ENCODE measurements at places on chromosomes 11 and 22. TPM values are rescaled to one million over a fixed set of nuclear protein-coding genes. Genes with fewer than 3 reads are reported as not detected.

- no peak for DNase-seq
Observed at GRCh38 chr11:73386016-73386415, 9.8 kb downstream of the RELT start.

GRCh38 chr11:134359646-134360045 is 27.9 kb downstream of the GLB1L2 start:
- DNase-seq: no peak

GRCh38 chr22:21045585-21046294 is at the start of gene LRRC74B:
Gene LRRC74B, plus strand, starts transcription at chr22:21045946. Its CDS starts 41 bp downstream, at chr22:21045987.
- DNase-seq: peak; percentile 69

DNA sequence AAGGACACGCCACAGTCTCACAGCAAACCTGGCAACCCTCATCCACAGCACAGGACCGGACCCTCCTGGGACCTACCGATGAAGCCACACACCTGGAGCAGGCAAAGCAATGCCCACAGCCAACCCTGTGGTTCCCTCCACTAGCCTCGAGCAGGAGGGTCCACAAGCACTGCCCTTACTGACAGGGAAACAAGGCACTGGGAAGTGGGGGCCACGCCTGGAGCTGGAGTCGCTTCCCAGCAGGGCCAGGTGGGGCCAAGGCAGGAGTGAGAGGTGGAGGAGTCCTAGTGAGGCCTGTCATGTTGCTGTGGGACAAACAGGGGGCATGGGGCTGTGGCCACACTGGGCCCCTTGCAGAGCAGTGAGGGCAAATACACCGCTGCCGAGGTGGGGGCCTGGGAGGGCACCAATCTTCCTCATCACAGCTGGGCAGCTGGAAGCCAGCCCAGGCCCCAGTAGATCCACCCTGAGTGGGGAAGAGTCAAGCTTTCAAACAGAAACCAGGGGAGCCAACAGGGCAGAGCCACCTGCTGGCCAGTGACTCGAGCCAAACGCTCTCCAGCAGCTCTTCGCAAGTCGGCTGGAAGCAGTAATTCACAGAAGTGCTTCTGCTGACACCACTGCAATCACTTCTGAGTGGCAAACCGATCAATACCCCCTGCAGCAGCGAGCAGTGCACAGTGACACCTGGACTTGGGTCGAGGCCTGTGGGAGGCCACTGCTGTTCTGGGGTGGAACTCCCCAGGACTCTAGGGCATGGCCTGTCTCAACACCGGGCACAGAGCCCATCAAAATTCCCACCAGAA is 13.7 kb downstream of the SULT4A1 start:
- DNase-seq: no peak

GRCh38 chr11:57776577-57777210 is 15.1 kb downstream of the CTNND1 start:
- DNase-seq: no peak

GRCh38 chr11:75706260-75706729 is 11.3 kb upstream of the MOGAT2 start:
- DNase-seq: peak; percentile 46

- DNase-seq: no peak
Observed at GRCh38 chr11:88377144-88377543, 39.6 kb upstream of the CTSC start.

DNA sequence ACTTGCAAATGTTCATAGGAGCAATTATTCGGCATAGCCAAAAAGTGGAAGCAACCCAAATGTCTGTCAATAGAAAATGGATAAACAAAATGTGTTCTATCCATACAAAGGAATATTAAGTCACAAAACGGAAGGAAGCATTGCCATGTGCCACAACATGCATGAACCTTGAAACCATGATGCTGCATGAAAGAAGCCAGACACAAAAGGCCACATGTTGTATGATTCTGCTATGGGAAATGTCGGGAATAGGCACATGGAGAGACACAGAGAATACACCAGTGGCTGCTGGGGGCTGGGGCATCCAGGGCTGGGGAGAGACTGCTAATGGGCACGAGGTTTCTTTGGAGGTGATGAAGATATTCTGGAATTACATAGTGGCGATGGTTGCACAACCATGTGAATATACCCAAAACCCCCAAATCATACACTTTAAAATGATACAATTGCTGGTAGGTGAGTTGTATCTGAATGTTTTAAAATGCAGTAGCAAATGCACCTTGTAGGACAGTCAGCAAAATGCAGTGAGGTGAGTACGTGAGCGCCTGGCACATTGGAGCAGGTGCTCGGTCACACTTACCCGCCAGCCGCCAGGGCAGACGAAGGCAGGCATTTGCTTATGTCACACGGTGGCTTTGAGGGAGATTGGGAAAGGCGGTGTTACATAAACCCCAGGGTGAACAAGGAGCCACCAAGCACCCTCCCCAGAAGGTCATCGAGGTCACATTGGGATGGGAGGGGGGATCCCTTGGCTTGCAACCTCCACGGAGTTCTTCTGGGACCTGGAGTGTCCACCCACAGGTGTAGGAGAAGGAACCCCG is 6.3 kb upstream of the OSM start:
- DNase-seq: no peak

DNA sequence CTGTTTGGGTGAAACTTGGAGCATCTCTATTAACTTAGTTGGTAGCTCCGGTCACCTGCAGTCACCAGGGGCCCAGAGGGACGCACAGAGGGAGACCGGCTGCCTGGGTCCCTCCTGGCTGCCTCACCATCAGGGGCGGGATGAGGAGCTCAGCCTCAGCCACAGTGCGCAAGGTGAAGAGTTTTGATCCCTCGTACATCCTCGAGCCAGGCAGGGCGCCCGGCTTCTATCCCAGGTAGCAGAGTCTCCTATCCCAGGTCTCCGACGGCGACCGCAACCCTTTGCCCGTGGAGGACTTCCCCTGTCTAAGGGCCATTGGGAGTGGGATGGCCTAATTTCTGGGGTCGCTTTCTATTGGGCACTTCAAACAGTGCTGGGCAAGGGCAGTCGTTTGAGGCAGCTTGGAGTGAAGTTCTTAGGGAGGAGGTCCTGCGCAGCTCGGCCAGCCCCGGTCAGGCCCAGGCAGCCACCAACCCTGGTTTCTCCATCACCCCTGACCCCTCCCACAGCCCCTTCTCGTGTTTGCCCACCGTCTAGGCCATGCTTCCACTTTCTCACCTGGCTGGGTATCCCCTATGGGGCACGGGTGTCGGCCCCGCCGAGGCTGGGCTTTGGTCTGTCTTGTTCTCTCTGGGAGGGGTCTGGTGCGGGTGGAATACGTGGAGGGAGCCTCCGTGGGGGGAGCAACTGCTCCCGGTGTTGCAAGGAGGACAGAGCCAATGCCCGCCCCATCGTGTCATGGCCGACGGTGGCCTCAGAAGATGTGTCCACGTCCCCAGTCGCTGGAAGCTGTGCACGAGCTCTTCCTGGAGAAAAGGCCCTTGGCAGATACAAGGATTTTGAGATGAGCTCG is 3.6 kb upstream of the MRGPRG start:
- no peak for DNase-seq

GRCh38 chr11:129251067-129251466 is 58.9 kb upstream of the ARHGAP32 start:
- no peak for DNase-seq

DNA sequence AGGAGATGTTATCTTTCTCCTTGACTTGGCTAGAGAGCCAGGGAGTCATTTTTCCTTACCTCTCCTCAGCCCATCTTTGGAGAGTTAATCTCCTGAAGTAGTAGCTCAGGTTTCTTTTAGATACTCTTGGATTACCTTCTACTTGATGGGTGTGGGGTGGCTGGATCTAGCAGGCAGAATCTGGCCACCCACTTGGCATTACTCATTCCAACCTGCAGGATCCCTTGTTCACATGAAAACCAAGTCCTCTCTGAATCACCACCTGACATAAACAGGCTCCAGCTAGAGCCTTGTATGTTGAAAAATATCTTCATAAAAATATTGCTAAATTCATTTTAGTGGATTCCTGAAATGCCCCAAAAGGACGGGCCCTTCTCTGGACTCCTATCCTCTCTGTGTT is 250.6 kb upstream of the PLET1 start:
- DNase-seq: no peak

GRCh38 chr11:134662629-134663360 is 250.8 kb upstream of the B3GAT1 start:
- no peak for DNase-seq

GRCh38 chr11:86812981-86813380 is 12.6 kb downstream of the PRSS23 start:
- DNase-seq: no peak

DNA sequence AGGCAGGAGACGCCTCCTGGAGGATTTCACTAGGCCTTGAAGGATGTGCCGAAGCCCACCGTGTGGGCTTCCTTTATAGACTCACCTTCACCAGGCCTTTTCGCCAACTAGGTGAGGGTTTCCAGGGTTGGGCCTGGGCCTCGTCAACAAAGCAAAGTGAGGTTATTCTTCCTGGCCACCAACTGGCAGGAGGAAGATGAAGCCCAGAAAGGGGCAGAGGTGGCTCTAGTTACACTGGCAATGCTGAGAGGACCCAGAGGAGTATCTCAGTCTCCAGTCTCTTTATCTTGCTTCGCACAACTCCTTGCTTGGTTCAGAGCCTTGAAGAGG is 404 bp upstream of the RELT start:
- DNase-seq: no peak

- DNase-seq: peak; percentile 10
Observed at GRCh38 chr11:18669219-18669596, 29.4 kb upstream of the TMEM86A start.

GRCh38 chr11:127709960-127710359 is 709.4 kb upstream of the KIRREL3 start:
- no peak for DNase-seq

- DNase-seq: no peak
Observed at GRCh38 chr22:49971232-49972162, 10.9 kb downstream of the PIM3 start.

DNA sequence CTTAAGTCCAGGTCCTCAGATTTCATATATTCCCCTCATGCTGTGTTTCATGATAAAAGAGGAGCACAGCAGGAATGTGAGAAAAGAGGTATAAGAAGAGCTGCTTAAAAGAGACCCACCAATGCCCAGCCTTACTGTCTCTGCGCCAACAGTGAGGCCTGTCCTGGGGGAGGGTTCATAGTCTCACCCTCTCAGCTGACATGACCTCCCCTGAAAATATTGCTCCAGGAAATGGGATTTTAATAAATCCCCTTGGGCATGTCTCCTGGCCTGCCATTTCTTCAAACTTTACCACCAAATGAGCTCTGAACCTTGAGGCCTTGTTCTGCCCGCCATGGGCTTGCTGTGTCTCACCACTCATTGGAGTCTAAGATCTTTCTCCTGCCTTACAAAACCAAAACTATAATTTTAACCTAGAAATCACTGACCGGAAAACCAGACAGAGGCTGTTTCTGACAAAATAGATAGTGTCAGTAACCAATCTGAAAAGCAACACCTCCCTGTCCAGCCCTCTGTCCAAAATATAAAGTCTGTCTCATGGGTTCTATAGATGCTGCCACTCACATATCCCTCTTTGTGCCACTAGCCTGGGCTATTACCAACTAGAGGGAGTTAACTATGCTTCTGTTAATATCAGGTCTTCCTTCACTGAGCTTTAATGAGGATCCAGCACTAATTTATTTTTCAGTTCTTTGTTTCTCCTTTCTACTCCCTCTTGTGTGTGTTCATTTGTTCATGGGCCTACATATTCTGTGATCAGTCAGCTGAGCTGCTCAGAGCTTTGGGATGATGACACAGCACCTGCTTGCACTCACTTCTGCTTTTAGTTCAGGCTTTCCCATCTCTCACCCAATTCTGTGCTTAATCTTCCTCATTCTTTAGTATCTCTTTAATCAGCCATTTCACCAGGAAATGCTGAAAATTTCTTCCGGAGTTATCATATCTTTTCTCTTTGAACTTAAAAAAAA is at the start of gene OR2AG2:
OR2AG2 (minus strand) TSS at position 51 of the 968 bp plus-strand sequence. CDS start 3,019 bp downstream, outside the sequence.
- no peak for DNase-seq

DNA sequence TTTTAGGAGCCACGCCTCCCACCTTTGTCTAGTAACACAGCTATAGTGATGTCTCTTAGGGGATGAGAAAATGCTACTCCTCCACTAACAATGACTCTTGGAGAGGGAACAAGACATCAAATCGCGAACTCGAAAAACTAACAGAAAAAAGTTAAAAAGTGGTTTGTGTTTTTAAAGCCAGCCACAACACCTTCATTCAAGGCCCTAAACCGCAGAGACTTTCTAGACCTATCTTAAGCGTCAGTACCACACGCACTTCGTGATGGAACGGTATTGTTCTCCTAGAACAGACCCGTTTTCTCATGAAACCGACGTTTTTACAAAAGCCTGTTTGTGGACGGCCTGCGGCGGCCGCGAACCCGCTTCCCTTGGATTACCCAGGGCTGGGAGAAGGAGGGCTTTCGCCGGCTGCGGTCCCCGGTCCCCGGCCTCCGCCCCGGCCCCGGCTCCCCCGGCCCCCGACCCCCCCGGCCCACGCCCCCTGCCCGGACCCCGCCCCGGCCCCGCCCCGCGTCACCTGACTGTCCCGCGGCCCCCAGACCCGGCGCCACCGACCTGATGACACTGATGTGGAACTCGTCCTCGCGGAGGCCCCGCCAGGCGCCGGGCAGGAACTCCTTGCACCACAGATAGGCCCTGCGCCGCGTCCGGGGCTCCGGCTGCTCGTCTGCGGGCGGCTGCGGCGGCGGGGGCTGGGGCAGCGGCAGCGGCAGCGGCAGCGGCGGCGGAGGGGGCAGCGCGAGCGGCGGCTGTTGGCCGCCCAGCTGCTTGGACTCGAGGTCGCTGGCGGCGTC is 718 bp downstream of the CHKA start:
- DNase-seq: peak; percentile 41

- no peak for DNase-seq
Observed at GRCh38 chr22:50105208-50106100, 15.6 kb downstream of the MOV10L1 start.

GRCh38 chr22:29218758-29219408 is 13.2 kb downstream of the EMID1 start:
- DNase-seq: no peak

DNA sequence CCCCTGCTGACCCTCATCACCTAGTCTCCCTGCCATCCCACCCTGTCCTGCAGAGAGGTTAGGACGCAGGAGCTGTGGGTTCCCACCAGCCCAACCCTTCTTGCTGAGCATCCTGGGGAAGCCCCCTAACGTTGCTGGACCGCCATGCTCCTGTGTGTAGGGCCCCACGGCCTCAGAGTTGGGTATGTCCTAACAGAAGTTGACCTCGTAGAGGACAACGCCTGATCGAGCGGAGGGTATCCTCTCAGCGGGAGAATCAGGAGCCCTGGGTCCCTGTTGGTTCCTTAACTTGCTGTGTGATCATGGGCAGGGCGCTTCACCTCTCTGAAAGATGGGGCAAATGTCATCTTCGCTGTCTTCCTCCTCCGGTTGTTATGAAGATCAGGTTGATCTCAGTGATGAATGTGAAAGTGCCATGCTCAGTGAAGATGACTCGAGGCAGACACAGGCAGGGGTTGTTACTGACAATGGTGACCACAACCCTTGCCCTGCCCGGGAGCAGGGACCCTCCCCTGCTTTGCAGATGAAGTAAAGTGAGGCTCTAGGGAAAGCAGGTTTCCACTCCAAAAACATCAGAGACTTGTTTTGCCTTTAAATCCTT is 19.3 kb upstream of the CD5 start:
- peak; percentile 51 for DNase-seq

- DNase-seq: no peak
Observed at GRCh38 chr11:86816251-86816726, 15.9 kb downstream of the PRSS23 start.

The SNX19 gene
- 42.1 TPM for total RNA-seq

The PIH1D2 gene
- 0.46 TPM for total RNA-seq

The BTBD18 gene
- not detected for total RNA-seq

The GVQW3 gene
- total RNA-seq: 4.3 TPM

The PTPMT1 gene
- total RNA-seq: 53.9 TPM

The SCO2 gene
- total RNA-seq: 3.8 TPM

The SLC22A8 gene
- total RNA-seq: not detected

The CCDC85B gene
- 55.2 TPM for total RNA-seq

The TEX12 gene
- not detected for total RNA-seq

The HBG1 gene
- total RNA-seq: not detected

The AGBL2 gene
- 3.6 TPM for total RNA-seq

The NCR3LG1 gene
- 11.4 TPM for total RNA-seq

The MIOX gene
- 0.25 TPM for total RNA-seq

The SMIM38 gene
- 0.53 TPM for total RNA-seq

The ACRV1 gene
- not detected for total RNA-seq

Data from activated T-helper 2 cell treated with anti-CD3 and anti-CD28 coated beads, Interferon-gamma antibody, Interleukin-2, Interleukin-4, amounts not matched to agents 10 μg/mL and 5 μg/mL and 100 μg/mL, durations not matched to agents 14 hours and 24 hours and 36 hours (primary cell).